Hematopoietic multipotent progenitor cell treated with erythropoietin and hydrocortisone succinate and interleukin-3 and kit ligand, for 4 days (in vitro differentiated cells): ENCODE measurements at places on chromosomes 2 and 18.

GRCh38 chr18:22084547-22084946 lies 84.8 kb upstream of the GATA6 start:
- DNase-seq, result no peak

GRCh38 chr2:192146069-192147015 lies 48.4 kb downstream of the TMEFF2 start:
- no peak for DNase-seq

GRCh38 chr2:189901664-189902063 lies 117.4 kb downstream of the PMS1 start:
- DNase-seq, result no peak

DNA sequence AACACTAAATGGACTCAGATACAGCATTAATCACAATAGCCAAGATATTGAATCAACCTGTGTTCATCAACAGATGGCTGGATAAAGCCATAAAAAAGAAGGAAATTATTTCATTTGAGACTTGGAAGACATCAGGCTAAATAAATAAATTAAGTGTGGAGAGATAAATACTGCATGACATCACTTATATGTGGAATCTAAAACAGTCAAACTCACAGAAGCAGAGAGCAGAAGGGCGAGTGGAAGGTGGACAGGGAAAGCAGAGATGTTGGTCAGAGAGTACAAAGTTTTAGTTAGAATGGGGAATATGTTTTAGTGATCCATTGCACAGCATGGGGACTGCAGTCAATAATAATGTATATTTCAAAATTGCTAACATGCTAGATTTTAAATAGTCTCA lies 207.2 kb downstream of the VAPA start:
- no peak for DNase-seq

GRCh38 chr2:200003444-200003843 lies 48.1 kb downstream of the MAIP1 start:
- DNase-seq, result no peak

GRCh38 chr2:25198576-25198975 lies 30.2 kb upstream of the POMC start:
- DNase-seq, result no peak

DNA sequence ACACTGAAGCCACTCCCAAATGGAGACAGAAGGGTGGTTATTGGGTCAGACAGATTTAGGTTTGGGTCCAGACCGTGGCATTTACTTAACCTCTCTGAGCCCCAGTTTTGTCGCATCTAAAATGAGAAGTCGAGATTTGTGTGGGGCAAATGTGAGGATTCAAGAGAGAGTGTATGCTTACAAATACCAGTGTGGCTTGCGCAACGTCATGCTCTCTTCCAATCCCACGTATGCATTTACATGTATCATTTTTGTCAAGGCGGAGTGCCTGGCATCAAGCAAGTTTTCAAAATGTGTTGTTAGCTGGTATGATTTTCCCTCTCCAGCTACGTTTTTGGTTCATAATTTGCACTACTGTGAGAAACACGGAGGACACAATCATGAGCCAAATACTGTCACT lies 197.9 kb downstream of the EPHA4 start:
- DNase-seq, result no peak

- DNase-seq, result no peak
Measured at GRCh38 chr2:29848566-29849310, 72.6 kb downstream of the ALK start.

GRCh38 chr2:109411640-109412325 lies 202.0 kb downstream of the SEPTIN10 start:
- no peak for DNase-seq

- DNase-seq, result no peak
Measured at GRCh38 chr2:37904993-37905392, 20.1 kb upstream of the RMDN2 start.

GRCh38 chr2:154670083-154670482 lies 28.4 kb upstream of the KCNJ3 start:
- no peak for DNase-seq

GRCh38 chr2:154507186-154507585 lies 191.3 kb upstream of the KCNJ3 start:
- peak; percentile 1 for DNase-seq

DNA sequence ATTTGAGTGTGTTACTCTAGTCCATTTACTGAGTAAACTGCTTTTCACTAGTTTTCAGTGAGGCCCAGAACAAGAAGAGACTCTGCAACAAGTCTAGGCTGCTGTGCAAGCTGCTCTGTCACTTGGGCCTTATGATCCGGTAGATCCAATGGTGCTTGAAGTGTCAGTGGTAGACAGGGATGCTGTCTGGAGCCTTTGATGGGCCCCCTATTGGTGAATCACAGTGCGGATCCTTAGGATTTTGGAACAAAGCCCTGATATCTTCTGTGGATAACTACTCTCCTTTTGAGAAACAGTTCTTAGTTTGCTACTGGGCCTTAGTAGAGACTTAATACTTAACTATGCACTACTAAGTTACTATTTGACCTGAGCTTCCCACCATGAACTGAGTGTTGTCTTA lies 150.2 kb downstream of the TMEFF2 start:
- DNase-seq, result no peak

- DNase-seq, result no peak
Measured at GRCh38 chr2:121263996-121264715, 20.8 kb downstream of the TFCP2L1 start.

DNA sequence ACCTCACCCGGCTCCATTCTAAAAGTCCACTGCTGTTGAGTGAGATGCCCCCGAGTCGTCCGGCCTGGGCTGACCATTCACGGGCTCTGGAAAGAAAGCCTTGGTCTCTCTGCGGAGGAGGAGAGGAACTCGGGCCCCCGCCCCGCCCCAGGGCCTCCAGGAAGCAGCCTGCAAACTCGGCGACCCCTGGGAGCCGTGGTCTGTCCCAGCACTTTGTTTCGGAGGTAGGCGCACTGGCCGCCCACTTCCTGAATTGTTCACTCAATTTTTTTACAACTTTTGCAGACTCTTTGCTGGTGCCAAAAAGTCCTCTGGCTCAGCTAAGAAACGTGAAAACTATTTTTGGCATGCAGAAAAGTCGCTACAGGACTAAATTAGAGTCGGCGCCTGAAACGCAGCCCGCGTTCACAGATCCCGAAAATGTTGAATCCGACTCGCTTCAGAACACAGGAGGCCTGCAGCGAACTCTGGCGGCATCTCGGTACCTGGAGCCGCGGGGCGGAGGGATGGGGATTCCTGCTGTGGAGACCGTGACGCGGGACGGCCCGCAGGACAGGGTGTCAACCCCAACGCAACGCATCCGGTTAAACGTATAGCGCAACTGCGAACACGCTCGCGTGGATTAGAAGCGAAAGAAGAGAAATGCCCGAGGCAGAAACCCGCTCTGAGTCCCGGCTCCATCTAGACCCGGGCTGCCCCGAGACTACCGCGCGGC lies 1.5 kb downstream of the PXDN start:
- peak; percentile 34 for DNase-seq
